NCI-H510A treated with DMSO at 0.1 percent for 48 hours (cell line): ENCODE measurements at places on chromosomes 3 and 15.

GRCh38 chr3:66224220-66224619 is 3.4 kb downstream of the SLC25A26 start:
- DNase-seq: no peak

DNA sequence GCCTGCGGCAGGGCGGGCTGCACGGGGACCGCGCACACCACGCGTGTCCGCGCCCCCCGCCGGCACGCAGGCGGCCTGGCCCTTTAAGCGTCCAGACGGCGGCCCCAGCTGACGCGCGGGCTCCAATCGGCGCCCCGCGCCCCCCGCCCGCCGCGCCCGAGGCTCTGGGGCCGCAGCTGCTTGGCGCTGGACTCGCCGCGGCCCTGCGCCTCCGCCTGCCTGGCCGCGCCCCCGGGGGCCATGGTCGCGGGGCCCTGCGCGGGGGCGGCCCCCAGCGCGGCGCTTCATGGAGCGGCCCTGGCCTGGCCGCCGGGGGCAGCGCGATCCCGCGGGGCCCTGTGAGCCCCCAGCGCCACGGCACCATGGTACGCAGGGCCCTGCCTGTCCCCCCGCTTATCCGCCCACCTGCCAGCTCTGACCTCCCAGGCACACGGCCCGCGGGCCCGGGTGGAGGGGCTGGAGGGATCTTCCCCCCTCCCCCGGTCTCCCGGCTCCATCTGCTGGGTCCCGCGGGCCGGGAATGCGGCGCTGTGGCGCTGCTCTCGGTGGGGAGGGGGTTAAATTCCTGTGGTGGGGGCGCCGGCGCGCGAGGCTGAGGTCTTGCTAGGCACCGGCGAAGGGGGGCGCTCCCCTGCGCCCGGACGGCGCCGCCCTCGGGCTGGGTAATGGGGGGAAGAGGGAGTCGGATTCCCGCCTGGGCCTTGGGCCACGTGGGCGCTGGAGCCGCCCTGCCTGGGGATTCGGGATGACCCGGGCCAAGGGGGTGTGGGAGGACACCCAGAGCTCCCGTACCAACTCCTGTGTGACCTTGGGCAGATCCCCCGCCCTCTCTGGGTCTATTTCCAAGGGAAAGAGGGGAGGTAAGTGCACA is 1.1 kb downstream of the ZBTB47 start:
- DNase-seq: no peak

DNA sequence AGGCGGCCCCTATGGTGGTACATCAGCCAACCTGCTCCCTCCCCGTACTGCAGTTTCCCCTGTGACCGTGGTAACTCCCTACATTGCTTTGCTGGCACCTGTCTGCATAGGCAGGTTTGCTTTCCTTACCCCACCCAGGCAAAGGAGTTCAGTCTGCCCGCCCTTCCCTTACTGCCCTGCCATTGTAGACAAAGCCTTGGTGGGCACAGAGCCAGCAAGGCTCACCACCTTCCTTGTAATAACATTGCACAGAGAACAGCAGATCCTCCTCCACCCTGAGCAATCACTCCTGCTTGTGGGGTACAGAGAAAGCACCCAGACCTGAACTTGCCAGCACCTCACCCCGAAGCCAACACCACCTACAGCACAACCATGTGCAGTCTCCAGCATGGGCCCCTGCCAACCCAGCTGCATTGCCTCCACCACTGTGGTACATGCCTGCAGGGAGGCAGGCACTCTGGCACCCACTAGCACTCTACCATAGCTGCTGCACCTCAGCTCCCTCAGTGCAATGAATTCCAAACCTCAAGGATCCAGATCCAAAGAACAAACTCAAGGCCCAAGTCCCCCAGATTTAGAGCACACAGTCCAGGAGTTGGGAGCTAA is 192.7 kb upstream of the KCNMB2 start:
- DNase-seq: no peak

DNA sequence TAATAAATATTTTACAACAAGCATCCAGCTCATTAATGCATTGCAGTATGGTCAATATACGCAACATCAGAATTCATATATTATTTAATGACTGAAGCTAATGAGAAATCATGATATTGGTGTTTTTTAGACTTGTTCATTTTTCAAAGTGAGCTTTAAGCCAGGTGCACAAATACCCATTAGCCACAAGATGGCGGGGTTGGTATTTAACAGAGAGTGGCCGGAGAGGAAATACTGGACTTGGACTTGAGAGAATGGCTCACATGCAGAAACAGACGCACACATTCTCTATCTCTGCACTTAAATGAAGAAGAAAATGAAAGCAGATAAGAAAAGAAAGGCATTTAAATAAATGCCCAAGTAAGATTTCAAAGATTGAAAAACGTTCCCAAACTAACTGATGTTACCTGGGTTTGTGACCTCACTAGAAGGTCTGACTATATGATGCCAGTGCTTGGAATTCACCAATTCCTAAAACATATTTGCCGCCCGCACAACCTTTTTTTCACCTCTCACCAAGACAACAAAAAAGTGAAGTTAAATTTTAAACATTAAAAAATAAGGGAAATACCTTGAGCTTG is 21.2 kb upstream of the CRBN start:
- DNase-seq: peak; percentile 69

DNA sequence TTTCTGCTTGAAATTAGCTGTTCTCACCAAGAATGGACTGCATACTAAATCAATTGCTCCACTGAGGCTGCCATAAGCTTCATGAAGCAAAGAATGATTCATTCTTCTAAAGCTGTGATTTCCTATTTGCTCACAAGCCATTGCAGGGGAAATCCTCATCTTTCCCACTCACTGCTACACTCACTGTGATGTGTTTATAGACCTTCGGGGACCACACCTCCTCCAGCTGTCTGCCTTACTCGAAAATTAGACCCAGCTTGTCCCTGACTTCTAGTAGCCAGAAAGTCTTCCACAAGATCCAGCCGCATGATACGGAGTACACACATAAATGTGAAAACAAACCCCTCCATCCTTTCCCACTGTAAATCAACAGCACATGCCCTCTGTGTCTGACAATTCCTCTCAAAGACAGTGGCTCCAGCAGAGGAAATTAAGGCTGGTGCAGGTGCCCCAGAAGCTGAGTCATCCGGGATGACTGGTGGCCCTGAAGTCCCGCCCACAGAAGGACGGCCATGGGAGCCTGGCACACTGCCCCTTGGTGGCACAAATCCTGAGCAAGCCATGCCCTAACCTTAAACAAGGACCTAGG is 172.0 kb downstream of the STT3B start:
- peak; percentile 12 for DNase-seq

DNA sequence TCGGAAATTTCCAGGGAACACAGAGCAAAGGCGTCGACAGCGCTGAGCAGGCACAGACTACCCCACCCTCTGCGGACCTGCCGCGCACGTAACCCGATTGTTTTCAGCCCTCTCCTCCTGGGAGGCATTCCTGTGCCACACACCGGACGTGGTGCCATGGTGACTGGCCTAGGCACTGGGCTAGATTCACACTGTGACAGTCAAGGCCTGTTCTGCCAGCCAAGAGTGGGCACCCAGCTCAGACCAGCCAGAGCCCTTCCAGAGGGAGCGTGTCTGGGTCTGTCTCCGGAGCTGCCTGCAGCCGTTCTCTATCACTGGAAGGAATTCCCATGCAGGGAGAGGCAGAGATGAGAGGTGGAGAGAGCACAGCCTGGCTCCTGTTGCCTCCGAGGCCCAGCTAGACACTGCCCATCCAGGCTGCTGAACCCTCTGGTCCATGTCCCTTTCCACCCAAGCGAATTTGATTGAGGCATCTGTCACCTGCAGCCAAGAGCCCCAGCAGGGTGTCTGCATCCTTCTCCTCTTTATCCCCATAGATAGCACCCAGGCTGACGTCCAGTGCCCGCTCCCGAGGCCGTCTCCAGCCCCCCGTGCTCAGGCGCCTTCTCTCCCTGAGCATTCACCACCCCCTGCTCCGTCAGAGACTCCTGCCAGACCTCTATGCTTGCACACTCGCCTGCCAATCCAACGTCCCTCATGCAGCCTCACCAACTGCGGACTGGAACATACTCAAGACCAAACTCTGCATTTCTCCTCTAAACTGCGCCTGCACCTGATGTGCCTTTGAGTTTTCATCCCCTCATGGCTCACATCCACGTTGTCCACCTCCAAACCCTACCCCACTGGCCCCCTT is 267.5 kb downstream of the OCA2 start:
- no peak for DNase-seq

GRCh38 chr15:76368122-76368621 is 31.6 kb downstream of the ISL2 start:
- DNase-seq: no peak

- no peak for DNase-seq
Measured at GRCh38 chr3:58271901-58272501, 34.0 kb upstream of the RPP14 start.

- no peak for DNase-seq
Measured at GRCh38 chr3:72903004-72903403, 15.2 kb downstream of the GXYLT2 start.

DNA sequence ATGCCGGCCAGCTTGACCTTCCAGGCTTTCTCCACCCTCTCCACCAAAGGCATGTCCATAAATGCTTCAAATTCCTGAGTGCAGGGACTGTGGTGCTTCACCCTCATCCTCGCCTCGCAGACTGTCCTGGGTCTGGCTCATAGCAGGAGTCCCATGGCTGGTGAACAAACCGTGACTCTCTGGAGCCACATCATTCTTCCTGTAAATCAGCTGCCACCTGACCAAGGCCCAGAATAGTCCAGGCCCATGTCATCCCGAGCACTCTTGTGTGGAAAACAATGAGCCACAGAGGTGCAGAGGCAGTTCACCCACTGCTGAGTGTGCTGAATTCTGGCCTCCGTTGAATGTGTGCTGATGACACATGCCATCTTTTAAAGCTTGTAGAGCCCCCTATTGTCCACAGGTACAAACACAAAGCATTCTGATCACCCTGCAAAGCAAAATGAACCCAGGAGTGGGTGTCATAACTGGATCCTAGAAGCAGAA is 68.6 kb downstream of the ABHD5 start:
- no peak for DNase-seq

- DNase-seq: no peak
Measured at GRCh38 chr15:98671060-98672008, 23.0 kb downstream of the IGF1R start.

GRCh38 chr3:136819731-136820679 is 1.1 kb downstream of the SLC35G2 start:
- DNase-seq: peak; percentile 61

DNA sequence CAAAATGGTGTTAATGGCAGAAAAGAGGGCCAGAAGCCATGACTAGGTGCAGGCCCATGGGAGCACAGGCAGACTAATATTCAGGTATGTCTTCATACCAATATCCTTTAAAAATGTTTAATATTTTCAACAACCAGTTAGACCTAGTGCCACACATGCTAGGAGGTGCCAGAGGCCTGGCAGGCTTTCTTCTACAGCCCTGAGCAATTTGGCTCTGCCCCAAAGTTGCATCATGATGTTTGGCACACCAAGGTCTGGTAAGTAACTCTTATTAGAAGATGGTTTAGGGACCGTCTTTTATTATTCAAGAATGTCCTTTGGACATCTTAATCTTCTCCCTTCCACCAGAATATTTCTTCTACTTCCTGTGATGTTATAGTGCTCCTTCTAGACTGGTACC is 34.8 kb downstream of the MITF start:
- DNase-seq: no peak

GRCh38 chr3:8945890-8946600 is 17.2 kb downstream of the RAD18 start:
- DNase-seq: no peak

GRCh38 chr3:71565976-71566375 is 17.6 kb downstream of the FOXP1 start:
- DNase-seq: no peak

DNA sequence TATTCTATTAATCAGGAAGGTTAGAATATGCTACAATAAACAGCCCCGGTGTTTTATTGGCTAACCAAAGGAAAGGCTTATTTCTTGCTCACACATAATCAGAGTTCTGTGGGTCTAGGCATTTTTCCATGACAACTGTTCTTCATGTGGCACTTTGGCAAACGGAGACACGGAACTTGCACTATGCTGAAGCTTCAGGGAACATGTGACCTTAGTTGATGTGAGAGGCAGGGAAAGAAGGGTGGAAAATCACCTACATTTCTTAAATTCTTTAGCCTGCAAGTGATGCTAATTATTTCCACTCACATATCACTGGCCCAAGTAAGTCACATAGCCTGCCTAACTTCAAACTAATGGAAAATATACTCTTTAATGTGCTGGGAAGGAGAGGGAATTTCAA is 344.6 kb downstream of the SV2B start:
- DNase-seq: no peak

DNA sequence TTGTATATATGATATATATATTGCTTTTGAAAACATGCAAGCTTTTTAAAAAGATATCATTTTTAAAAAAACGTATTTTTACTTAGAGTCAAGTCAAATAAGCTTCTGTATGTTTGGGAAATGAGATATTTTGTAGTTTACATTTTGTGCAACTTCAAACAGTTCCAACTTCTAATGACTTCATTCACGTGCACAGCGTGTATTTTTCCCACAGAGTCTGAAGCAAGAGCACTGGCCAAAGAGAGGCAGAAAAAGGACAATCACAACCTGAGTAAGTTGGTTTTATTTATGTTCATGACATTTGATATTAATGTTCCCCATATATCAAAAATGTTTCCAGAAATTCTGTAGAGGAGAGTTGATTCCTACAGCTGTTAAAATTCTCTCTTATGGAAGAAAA is 47.9 kb upstream of the SAMMSON start:
- DNase-seq: no peak

- no peak for DNase-seq
Measured at GRCh38 chr3:105722943-105723556, 145.8 kb downstream of the CBLB start.

DNA sequence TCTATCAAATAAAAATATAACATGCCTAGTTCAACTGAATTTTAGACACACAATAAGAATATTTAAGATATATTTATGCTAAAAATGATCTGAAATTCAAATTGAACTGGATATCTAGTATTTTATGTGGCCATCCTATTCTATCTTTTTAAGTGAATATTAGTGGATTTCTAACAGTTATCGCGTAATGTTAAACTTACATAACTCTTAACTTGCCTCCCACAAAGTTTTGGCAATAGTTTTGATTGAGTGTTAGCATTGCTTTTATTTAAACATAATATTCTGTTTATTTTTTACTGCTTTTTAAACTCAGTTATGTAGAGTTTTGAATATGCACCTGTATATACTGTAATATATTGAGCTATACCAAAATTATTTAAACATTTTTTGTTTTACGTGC is 1279.5 kb downstream of the OTOL1 start:
- DNase-seq: no peak

DNA sequence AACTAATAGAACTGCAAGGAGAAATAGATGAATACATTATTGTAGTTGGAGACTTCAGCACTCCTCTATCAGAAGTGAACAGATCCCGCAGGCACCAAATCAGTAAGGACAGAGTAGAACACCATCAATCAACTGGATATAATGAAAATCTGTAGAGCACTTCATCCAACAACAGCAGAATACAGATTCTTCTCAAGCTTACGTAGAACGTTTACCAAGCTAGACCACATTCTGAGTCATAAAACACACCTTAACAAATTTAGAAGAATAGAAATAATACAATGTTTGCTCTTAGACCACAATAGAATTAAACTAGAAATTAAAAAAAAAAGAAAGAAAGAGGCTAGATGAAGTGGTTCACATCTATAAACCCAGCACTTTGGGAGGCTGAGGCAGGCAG is 70.7 kb upstream of the NEDD4 start:
- no peak for DNase-seq

GRCh38 chr15:40392986-40393948 is 10.7 kb downstream of the KNSTRN start:
- DNase-seq: no peak

- DNase-seq: no peak
Measured at GRCh38 chr15:84725001-84725491, 9.1 kb upstream of the SEC11A start.
